ENCODE measurements at places on chromosomes 1 and 21. TPM values are rescaled to one million over a fixed set of nuclear protein-coding genes. Genes with fewer than 3 reads are reported as not detected.

- no peaks in the 10 kb centered on the region for H3K36me3 ChIP-seq
- no peak for DNase-seq
- H3K27me3 ChIP-seq: no peaks in the 10 kb centered on the region
- no peaks in the 10 kb centered on the region for H3K4me1 ChIP-seq
- H3K4me3 ChIP-seq: no peak overlapping the region
- H3K27ac ChIP-seq: no peak overlapping the region
Measured at GRCh38 chr21:35540950-35541638, 492.0 kb upstream of the RUNX1 start.

TMEM54 gene
- 14.5 TPM for total RNA-seq

C1orf116 gene
- 0.04 TPM for total RNA-seq

GRCh38 chr1:42130061-42130660 is 23.0 kb upstream of the GUCA2B start:
- no peaks in the 10 kb centered on the region for H3K36me3 ChIP-seq
- H3K27ac ChIP-seq: no peak overlapping the region
- DNase-seq: no peak
- no peaks in the 10 kb centered on the region for H3K4me1 ChIP-seq

RNU1-4 gene
- total RNA-seq: under 0.01 TPM
